ENCODE measurements at places on chromosomes 1 and 21. TPM values are rescaled to one million over a fixed set of nuclear protein-coding genes. Genes with fewer than 3 reads are reported as not detected.

The RXFP4 gene
- total RNA-seq: not detected

The DAB1 gene
- total RNA-seq: 0.26 TPM

The LMX1A gene
- 0.33 TPM for total RNA-seq

The TMEM240 gene
- 9.4 TPM for total RNA-seq

The KCNE2 gene
- 0.40 TPM for total RNA-seq

The VANGL1 gene
- total RNA-seq: 11.7 TPM

The ACTN2 gene
- 7.5 TPM for total RNA-seq

The TCP10L gene
- total RNA-seq: 1.5 TPM

The RNF186 gene
- total RNA-seq: not detected

The ROR1 gene
- total RNA-seq: 7.1 TPM

The GPR25 gene
- not detected for total RNA-seq

The ELF3 gene
- total RNA-seq: not detected

The MROH9 gene
- not detected for total RNA-seq

The TMEM81 gene
- 2.1 TPM for total RNA-seq

The ADORA3 gene
- total RNA-seq: 4.9 TPM

The CAMK2N1 gene
- total RNA-seq: 31.1 TPM

The ZBTB8B gene
- total RNA-seq: under 0.01 TPM

The PROK1 gene
- not detected for total RNA-seq

The SARS1 gene
- total RNA-seq: 125 TPM

The BMP8B gene
- 0.83 TPM for total RNA-seq

The ZMYND12 gene
- 0.23 TPM for total RNA-seq

The C1orf105 gene
- not detected for total RNA-seq

The AMY2A gene
- not detected for total RNA-seq

Data from esophagus muscularis mucosa (tissue), 4 donors.